ENCODE measurements at places on chromosomes 3 and 15.

DNA sequence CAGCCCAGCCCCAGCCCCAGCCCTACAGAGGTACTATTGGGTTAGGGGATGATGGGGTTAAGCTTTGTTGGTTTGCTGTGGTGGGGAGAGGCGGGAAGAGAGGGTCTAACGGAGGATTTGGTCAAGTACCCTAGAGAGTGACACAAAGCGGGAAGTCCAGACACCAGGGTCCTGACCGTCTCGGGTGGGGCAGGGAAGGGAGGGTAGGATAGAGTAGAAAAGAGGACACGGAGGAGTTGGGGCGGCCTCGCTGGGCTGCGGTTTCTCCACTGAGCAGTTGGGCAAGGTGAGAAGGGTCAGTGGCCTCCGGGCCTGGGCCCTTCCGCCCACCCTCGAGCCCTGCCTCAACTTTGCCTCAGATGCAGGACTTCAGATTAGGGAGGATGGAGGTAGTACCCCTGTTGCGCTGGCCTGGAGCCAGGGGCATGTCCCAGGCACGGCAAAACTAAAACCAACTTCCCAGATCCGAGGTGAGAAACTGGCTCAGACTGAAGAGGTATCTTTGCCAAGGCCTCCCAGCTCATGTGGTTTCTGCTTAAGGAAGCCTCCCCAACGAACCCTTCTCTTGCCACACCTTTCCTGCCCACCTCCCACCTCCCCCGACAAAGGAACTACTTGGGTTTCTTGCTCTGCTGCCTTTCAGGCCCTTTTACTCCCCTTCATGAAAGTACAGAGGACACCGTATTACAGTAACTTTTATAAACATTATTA, 551 bp downstream of the PML start:
- no peak for DNase-seq

DNA sequence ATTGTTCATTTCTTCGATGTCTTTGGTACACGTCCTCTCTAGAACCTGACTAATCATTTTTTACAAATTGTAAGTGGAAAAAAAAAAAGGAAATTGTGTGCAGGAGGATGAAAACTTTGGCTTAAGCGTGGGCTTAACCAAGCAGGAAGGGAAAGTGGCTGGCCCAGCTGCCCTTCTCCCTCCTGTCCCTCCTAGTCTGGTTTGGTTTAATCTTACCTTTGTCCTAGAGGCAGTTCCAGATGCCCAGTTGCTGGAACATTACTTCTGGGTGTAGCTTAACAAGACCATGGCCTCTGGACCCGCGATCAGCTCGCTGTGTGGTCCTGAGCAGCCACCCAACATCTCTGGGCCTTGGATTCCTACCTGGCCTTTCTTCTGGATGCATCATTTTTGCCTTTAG, 15.4 kb downstream of the PAQR5 start:
- DNase-seq: no peak

DNA sequence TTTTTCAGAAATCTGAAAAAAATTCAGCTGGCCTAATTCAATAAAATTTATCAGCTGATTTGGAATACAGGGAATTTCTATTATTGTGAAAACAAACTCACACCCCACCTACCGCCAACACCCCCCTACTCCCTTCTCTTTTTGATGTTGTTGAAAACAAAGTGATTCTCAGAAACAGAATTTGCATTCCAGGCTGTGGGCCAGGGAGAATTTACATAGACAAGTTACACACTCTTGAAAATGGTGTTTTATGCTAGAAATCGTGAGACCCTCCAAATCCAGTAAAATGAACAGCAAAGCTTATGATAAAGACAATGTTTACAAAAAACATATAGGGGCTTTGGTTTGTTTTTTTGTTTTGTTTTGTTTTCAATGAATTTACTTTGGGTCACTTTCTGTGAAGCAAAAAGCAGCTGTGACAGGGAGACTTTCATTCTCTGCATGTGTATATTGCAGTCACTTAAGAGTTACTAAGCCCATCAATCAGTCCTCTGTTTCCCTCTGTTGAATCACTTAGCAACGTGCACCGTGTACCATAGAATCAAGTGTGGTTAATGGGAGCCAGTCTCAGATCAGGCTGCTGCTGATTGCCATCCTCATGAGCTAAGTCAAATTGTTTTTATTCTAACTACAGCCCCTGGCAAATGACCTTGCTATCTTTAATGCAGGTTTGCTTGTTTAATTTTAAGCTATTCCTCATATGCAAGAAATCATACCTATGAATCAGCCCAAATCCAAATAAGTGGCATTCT, 159.8 kb downstream of the ALCAM start:
- DNase-seq: no peak

- no peak for DNase-seq
Observed at GRCh38 chr3:179768080-179768479, 115.2 kb downstream of the USP13 start.

- DNase-seq: peak; percentile 71
Observed at GRCh38 chr3:50587806-50588758, 18.8 kb downstream of the HEMK1 start.

GRCh38 chr3:180980611-180981010, 8.9 kb downstream of the DNAJC19 start:
- DNase-seq: no peak

GRCh38 chr15:41934843-41935242, 37.5 kb downstream of the EHD4 start:
- peak; percentile 62 for DNase-seq

DNA sequence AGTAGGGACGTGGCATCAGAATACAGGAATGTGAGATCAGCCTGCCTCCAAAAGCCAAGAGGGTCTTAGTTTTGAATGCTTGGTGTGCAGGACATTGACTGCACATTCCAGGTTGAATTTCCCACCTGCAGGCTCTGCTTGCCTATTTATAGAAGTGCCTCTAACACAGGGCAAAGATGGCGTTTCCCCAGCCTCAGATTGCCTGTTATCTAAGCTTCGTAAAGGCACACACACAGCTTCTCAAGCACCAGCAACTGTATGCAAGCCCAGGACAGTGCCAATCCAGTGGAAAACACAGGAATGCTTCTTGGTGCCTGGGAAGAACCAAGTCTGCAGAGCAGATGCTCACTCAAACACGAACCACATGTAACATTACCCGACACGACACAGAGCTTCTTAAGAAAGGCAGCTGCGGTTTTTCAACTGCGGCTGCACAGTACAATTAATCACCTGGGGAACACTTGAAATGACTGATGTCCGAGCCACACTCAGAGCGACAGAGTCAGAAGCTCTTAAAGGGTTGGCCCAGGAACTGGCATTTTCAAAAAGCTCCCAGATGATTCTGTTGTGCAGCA, 90.0 kb upstream of the ANKRD34C start:
- no peak for DNase-seq

DNA sequence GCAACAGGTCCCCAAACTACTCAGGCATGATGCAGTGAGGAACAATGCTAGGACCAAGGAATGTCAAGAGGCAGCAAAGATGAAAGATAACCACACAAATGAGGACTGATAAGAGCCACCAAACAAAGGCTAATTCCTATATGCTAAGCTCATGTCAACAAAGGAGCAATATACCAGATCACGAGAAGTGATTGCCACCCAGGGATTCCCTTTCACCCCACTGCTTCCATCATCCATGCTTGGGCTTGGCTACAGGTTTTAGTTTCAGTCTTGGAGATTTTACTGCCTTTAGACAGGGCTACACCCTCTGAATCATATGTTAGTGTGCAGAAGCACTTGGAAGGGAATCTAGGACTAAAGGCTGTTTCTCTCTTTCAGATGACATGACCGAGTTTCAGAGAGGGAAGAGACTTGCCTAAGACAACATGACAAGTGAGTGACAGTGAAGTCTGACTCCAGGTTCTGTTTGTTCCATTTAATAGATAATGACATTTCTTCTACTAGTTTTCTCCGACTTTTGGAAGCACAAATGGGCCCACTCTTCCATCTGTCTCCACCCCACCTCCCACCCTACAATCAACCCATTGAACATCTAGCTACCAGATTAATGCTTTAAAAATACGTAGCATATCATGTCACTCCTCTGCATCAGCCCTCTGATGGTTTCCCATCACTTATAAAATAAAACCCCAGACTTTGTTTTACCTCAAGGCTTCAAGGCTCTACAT, 173.5 kb upstream of the LRRN1 start:
- DNase-seq: no peak

DNA sequence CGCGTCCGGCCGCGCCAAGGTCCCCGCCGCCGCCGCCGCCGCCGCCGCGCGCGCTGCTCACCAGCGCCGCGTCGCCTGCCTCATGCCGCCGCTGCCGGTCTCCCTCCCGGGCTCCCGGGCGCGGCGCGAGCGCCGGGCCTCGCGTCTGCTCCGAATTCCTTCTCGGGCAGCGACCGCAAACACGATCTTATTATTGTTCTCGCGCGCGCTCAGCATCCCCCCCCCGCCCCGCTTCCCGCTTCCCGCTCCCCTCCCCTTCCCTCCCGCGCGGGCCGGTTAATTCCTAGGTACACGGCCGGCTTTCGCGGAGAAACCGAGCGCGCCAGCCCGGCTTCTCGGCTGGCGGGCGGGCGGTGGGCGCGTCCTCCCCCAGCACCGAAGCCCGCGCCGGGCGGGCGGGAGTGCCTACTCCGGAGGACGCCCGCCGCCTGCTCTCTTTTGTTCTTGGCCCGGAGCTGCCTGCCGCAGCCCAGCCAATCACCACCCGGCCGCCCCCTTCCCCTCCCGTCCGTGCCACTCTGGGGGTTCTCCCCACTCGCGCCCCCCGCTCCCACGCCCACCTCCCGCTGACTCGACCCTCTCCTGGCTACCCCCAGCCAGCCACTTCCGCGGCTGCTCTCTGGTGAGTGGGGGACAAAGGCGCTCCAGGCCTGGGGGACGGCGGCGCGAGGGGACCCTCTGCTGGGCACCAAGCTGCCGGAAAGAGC, at the start of gene HDGFL3:
TSS of gene HDGFL3 (minus strand) at position 164 of the 707 bp plus-strand sequence. CDS start 409 bp downstream, outside the sequence.
- DNase-seq: no peak

DNA sequence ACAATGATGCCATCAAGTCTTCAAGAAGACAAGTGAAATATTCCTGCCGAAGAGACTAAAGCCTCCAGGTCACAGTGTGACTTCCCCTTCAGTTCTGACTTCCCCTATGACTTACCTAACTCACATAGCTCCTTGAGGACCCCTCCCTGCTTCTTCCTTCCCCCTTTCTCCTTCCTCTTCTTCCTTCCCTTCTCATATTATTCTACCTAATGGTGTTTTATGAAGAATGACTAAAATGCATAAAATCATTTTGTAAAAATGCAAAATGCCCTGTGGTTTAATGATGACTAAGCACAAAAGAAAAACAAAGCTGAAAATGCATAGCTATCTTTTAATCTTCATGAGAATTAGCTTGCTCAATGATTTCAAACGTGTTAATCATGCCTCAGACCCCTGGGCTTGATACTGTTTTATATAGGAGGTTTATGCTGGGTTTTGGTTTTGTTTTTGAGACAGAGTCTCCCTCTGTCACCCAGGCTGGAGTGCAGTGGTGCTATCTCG, 26.1 kb upstream of the TM4SF4 start:
- no peak for DNase-seq

GRCh38 chr3:105473521-105474223, 107.0 kb downstream of the ALCAM start:
- no peak for DNase-seq

DNA sequence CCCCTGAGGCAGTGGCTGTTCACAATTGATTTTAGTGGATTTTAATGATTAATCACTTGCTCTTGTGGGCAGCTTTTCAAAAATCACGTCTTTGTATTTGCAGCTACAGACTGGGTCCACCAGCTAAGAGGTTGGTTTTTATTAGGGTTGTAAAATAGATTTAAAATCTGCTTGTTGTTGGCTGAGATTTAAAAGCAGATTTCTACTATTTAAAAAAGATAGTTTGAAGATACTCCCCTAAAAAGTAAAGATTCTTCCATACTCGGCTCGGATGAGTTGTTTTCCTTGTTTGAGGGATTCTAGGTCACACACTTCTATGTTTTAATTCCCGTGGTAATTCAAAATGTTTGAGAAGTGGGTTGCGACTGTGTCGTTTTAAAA, 1.7 kb downstream of the KLHL24 start:
- no peak for DNase-seq

DNA sequence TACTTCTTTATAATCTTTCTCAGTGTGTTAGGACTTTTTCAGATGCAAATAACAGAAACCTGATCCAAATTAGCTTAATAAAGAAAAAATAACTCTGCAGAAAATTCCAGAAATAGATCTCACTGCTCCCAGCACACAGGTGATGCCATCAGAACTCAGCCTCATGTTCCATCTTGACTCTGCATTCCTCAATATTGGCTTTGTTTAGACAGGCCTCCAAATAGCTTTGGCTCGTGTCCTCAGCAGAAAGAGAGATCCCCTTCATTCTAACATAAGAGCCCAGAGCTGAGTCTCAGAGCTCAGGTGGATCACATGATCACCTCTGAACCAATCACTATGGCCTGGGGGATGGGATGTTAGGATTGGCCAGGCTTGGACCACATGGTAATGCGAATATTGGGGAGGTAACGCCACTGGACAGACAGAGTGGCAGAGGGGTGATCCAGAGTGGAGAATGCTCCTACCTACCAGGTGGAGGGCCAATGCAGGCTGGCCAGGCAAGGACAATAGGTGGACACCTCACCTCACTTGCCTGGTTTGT, 46.6 kb upstream of the TBC1D21 start:
- no peak for DNase-seq

DNA sequence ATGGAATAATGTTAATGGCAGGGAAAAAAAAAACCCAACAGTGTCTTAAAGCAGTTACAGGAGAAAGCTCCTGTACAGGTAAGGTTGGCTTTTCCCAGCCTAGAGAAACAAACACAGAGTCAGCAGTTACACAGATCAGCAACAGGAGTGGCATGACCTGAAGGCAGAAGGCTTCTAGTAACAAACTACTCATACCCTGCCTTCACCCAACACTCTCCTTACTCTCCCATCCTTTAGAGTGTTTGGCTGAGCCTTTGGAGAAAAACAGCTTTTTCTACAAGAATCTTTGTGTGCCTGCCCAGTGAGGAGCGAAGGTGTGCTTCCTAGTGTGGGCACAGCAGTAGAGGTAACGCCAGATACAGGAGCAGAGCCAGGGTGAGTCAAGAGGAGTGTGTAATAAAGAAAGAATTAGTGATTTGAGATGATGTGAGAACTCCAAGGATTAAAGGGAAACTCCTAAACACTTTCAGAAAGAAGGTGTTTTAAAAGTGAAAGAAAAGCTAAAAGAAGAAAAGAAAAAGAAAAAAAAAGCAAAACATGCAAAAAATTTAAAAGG, 152.7 kb downstream of the POLR2M start:
- no peak for DNase-seq

DNA sequence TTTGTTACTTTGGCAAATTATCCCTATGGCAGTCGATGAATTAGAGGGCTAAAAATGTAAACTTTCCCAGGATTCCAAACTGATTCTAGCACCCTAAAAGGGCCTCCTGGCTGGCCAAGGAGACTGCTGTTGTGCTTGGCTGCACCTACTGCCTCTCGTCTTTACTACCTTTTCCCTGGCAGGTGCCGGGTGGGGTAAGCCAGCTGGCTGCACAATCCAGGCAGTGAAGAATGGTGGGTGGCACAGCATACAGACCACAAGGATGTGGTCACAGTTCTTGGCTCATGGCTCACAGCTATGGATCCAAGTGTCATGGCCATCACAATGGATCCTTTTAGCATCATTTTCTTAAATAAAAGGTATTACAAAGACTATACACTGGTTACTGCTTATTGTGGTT, 20.7 kb upstream of the SLC25A26 start:
- no peak for DNase-seq

- no peak for DNase-seq
Observed at GRCh38 chr3:40572588-40572987, 47.8 kb downstream of the ZNF621 start.

- DNase-seq: no peak
Observed at GRCh38 chr15:49238342-49238741, 68.3 kb downstream of the GALK2 start.
